ENCODE measurements at places on chromosomes 1 and 21.

- DNase-seq, result no peak
Observed at GRCh38 chr1:245566134-245566533, 411.3 kb downstream of the KIF26B start.

DNA sequence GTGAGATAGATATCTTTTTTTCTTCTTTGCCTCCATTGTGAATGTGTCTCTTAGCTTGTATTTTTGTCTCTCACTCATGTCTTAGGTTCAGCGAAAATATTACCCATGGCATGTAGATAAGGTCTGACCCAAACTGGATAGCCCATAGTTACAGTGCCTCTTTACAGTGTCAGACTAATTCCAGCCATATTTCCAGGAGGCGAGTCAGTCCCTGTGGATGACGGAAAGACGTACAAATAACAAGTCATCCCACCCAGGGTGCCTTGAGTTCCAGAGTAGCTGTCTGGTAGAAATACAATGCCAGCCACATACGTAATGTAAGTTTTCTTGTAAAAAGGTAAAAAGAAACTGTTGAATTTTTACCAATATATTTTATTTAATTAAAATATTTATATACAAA, 157.3 kb downstream of the ZNF281 start:
- DNase-seq, result no peak

DNA sequence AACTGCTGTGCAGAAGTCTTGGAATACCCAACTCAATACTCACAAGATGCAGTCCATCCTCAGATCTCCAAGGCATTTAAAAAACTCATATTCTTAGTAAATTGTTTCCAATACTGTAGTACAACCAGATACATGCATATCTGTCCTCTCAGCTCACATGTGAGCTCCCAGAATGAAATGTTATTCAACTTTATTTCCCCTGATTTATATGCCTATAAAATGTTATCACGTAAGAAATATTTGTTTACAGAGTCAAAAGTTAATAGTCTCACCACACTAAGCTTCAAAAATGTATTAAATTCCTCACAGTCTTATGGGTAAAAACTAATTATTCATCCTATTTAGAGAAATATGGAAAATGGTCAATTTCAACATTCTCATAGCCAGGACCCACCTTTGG, 56.6 kb downstream of the LTN1 start:
- no peak for DNase-seq

- no peak for DNase-seq
Observed at GRCh38 chr1:180269645-180270529, 39.8 kb downstream of the LHX4 start.

- DNase-seq, result no peak
Observed at GRCh38 chr1:223031733-223032601, 111.1 kb downstream of the TLR5 start.

GRCh38 chr1:184296466-184297243, 90.2 kb upstream of the C1orf21 start:
- no peak for DNase-seq

DNA sequence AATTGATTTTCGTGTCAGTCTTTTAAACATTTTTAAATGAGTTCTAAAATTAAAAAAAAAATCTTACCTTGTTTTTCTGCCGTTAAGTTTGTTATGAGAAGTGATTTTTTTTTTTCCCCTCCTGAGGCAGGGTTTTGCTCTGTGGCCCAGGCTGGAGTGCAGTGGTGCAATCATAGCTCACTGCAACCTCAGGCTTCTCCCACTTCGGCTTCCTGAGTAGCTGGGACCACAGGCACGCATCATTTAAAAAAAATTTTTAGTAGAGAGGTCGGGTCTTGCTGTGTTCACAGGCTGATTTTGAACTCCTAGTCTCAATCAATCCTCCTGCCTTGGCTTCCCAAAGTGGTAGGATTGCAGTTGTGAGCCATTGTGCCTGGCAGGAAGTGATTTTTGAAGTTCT, 41.1 kb downstream of the MTR start:
- DNase-seq, result no peak

GRCh38 chr1:67945733-67946374, 104.6 kb downstream of the DIRAS3 start:
- DNase-seq, result no peak

GRCh38 chr1:16168622-16169360, 12.9 kb upstream of the EPHA2 start:
- no peak for DNase-seq

DNA sequence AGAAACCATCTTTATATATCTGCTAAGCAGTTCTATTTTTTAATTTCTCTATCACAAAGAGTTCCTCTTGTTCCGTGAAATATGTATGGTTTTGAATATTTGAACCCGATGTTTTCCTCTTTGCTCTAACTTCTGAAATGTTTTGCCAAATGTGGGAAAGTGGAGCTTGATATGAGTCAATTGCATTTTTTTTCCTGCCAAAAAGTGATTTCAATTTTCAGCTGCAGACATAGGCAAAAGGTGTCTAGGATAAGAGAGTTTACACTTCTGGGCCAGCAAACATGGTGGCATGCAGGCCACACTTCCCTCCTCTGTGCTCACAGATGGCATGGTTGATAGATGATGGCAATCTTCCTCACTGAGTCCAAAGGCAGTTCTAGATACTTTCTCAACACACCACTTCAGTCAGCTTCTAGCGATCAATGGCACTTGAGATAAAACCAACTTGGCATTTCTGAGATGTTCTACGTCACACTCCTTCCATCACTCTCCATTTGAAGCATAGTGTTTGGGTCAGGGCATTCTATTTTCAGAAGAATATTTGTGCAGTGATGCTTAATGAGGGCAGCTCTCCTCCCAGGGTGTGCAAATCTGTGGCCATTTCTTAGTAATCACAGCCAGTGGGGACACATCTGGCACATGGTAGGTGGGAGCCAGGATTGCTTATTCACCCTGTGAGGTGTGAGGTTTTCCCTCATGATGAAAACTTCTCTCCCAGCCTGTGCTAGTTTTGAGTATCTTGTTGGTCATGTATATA, 54.4 kb upstream of the SCAF4 start:
- no peak for DNase-seq

DNA sequence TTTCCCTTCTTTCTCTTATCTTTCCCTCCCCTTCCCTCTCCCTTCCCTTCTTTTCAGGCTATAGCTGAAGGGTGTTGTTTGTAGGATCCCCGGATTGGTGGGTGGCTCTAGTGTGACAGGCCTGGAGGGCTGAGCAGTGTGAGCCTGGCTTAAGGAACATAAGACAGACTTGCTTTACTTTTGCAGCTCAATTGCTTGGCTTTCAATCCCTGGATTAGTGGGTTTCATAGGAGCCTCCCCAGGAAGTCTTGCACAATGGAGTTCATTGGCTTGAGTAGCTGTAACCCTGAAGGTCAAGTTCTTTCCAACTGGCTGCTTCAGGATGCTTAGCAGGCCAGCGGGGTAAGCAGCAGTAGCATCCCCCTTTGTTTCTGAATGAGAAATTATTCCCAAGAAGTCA, 126.7 kb downstream of the CAMTA1 start:
- DNase-seq, result no peak

GRCh38 chr1:169538998-169539871, 47.0 kb downstream of the F5 start:
- DNase-seq, result no peak

- DNase-seq, result peak; percentile 80
Observed at GRCh38 chr1:194289569-194290266, 1103.3 kb upstream of the B3GALT2 start.

DNA sequence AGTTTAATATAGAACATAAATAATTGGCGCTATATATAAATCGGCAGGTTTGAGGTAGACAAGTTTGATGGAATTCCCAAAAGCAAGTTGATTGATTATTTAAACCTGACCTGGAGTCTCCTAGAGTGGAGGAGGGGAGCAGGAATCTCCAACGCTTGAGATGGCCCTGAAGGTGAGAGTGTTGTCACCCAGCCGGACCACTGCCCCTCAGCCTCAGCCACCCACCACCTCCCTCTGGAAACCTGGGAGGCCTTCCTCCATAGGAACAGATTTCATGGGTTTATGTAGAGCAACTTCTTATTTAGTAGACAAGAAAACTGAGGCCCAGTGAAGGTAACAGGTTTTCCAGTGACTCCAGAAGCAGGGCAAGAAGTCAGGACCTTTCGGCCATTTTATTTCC, 389.5 kb downstream of the KIF26B start:
- no peak for DNase-seq

GRCh38 chr1:168100315-168101002, 36.3 kb downstream of the GPR161 start:
- no peak for DNase-seq

- no peak for DNase-seq
Observed at GRCh38 chr1:157363660-157364140, 188.6 kb downstream of the FCRL5 start.

DNA sequence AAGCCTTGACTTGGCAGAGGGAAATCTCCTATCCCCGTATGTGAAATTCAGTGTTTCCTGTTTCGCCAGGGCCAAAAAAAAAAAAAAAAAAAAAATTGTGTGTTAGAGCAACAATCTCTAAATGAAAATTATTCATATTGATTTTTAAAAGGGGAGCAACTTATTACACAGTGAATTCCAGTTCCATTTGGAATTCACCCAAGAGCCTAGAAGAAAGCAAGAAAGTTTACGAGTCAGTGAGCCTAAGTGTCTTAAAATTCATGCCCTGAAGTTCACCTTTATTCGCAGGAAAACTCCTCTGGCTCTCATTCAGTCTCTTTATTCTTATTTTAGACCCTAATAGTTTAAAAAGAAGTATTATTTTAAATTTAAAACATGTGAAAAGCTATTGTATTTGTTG, 42.1 kb upstream of the HUNK start:
- DNase-seq, result no peak

GRCh38 chr1:64111787-64112186, 91.6 kb upstream of the UBE2U start:
- DNase-seq, result no peak

DNA sequence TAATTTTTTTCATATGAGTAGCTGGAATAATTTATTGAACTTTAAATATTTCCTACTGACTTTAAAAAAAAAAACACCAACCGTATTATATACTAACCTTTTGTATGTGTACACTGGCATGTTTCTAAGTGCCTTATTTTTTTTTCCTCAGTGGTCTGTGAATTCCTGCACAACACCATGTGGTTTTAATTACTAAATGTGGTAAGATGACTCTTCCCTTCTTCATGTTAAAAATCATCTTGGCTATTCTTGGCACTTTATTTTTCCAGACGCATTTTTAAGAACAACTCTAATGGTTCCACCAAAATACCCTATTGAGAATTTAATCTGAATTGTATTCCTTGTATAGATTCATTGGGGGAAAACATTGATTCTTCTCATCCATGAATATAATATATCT, 28.4 kb downstream of the PPP2R5A start:
- DNase-seq, result no peak

GRCh38 chr1:71857862-71858261, 424.5 kb downstream of the NEGR1 start:
- no peak for DNase-seq

GRCh38 chr1:58754683-58755467, 29.0 kb downstream of the JUN start:
- DNase-seq, result peak; percentile 46

DNA sequence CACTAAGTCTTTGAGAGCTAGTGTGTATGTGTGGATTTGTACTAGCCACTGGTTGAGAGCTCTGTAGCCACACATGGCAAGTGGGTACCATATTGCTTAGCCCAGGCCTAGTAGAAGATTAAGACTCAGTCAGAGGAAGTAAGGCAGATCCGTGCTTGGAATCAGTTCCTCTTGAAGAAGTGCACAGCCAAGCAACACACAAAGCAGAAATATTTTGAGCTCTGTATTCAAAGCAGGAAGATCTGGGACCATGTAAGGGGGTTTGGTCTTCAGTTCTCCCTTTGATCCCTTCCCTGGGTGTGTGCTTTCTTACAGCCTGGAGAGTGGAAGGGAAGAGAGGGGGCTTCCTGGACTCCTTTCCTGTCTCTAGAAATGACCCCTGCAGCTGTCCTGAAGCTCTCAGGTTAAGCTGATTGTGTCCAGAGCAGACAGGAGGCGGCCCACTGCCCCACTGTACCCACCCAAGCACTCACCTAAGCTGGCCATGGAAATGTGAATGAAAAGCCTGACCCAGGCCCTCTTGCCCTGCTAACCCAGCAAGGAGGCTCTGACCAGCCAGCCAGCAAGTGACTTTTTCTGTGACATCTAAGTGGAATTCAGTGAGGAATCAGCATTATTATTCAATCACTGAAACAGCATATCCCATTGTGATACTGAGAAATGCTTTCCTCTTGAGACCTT, 3.6 kb downstream of the ETS2 start:
- DNase-seq, result no peak

DNA sequence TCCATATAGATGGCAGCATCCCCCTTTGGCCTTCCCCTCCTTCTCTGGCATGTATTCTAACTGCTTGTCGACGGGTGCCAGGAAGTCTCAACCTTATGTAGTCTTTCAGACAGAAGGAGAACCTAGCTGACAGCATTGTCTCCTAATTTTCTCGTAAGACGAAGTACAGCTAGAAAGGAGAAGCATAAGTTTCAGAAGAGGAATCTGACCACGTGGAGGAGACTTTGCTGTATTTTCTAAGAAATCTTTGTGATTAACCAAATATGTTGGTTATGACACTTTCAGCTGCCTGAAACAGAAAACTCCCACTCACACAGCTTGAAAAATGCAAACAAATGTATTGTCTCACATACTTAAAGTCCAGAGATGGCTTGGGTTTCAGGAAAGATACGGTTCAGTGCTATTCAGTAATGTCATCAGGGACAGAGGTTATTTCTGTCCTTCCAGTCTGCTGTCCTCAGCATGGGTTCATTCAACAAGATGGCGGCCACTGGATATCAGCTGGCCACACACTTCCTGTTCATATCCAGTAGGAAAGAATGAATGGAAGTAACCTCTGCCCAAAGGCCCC, 109.5 kb upstream of the ZNF648 start:
- DNase-seq, result no peak

DNA sequence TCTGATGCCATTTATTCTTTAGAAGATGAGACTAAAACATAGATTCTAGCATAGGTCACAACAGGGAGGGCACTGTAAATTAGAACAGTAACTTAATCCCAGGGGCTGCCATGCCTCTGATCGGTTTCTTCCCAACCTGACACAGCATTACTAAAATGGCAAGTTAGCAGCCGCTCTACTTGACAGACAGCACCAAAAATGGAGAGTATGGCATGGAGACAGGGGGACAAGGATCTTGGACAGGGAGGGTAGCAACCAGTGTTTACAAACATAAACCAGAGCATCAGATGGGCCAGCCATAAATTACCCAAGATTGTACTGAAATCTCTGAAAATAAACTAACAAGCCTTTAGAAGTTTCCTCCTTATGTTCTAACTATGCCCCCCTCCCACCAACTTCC, 5.9 kb downstream of the DUSP10 start:
- no peak for DNase-seq

GRCh38 chr1:235019471-235019870, 109.2 kb downstream of the TOMM20 start:
- DNase-seq, result no peak
